HCEC 1CT (cell line): ENCODE measurements at places on chromosomes 11 and 22.

GRCh38 chr11:132888226-132888625 lies 644.1 kb downstream of the OPCML start:
- DNase-seq, result no peak

- DNase-seq, result no peak
Observed at GRCh38 chr22:44981857-44982256, 27.9 kb downstream of the PHF21B start.

DNA sequence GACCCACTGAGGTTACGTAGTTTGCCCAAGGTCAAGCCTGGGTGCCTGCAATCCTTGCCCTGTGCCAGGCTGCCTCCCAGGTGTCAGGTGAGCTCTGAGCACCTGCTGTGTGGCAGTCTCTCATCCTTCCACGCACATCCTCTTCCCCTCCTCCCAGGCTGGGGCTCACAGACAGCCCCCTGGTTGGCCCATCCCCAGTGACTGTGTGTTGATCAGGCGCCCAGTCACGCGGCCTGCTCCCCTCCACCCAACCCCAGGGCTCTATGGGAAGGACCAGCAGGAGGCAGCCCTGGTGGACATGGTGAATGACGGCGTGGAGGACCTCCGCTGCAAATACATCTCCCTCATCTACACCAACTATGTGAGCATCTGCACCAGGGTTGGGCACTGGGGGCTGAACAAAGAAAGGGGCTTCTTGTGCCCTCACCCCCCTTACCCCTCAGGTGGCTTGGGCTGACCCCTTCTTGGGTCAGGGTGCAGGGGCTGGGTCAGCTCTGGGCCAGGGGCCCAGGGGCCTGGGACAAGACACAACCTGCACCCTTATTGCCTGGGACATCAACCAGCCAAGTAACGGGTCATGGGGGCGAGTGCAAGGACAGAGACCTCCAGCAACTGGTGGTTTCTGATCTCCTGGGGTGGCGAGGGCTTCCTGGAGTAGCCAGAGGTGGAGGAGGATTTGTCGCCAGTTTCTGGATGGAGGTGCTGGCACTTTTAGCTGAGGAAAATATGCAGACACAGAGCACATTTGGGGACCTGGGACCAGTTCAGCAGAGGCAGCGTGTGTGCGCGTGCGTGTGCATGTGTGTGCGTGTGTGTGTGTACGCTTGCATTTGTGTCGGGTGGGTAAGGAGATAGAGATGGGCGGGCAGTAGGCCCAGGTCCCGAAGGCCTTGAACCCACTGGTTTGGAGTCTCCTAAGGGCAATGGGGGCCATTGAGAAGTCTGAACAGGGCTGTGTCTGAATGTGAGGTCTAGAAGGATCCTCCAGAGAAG lies 1.6 kb downstream of the GSTP1 start:
- no peak for DNase-seq

GRCh38 chr22:49185312-49185969 lies 642.2 kb downstream of the BRD1 start:
- DNase-seq, result no peak

DNA sequence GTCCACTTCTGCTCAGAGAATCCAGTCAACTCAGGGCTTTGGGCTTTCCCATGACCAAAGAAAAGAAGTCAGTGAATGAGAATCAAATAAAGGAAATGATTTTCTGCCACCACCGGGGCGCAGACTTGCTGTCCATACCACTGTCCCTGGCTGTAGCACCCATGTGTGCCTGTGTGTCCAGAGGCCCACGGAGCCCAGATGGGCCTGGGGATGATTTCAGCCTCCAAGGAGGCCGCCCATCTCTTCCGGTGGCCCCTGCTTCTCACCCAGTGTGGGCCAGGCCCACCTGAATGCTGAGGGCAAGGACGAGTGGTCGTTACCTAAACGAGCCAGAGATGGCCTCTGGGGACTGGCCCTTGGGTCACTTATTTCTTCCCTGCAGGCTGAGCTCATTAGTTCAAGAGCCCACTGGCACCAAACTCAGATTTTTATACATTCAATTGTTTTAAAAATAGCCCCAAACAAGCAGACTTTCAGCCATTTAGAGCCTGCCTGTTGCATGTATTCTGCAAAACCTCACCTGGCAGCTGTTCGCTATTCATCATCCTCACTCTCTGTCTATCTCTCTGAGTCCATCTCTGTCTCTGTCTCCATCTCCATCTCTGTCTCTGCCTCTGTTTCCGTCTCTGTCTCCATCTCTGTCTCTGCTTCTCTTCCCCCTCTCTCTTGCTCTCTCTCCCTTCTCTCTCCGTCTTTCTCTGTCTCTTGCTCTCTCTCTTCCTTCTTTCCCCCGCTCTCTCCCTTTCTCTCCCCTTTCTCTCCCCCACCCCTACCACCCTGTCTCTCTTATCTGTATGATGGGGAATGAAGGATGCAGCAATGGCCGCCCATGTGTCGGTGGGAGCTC lies 24.2 kb downstream of the KRTAP5-5 start:
- DNase-seq, result no peak

- no peak for DNase-seq
Observed at GRCh38 chr22:39130152-39130704, 22.3 kb downstream of the CBX7 start.

DNA sequence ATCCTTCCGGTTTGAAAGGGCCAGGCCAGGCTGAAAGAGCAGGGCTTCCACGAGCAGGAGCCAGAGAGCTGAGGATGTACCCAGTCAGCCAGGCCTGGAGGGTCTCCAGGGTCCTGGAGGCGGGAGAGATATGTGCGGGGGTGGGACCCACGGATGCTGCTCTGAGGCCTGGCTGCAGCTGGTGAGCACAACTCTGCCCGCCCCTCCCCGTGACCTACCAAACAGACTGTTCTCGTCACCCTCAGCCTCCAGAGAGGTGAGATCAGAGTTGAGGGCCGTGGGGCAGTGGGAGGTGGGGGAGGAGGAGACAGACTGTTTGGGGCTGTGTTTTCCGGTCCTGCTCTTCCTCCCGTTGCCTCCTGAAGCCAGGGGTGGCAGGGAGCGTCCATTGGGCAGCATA lies 42.2 kb downstream of the TRIOBP start:
- peak; percentile 51 for DNase-seq

GRCh38 chr22:42317691-42318547 lies 47.5 kb upstream of the TCF20 start:
- DNase-seq, result no peak

DNA sequence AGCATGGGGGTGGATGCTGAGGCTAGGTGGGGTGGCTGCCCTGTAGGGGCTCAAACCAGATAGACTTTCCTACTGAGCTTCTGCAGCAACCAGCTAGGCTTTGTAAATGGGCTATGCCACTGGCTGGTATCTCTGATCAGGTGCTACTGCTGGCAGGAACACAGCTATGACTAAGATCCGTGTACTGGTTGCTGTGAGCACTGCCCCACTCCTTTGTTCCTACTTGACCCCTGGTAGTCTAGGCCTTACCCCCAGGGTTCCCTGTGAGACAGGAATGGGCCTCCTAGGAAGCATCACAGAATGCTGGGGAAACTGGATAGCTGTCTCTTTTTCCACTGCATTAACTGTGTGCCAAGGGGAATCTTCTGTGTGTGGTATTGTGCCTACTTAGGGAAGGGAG lies 58.4 kb upstream of the GAB2 start:
- no peak for DNase-seq

DNA sequence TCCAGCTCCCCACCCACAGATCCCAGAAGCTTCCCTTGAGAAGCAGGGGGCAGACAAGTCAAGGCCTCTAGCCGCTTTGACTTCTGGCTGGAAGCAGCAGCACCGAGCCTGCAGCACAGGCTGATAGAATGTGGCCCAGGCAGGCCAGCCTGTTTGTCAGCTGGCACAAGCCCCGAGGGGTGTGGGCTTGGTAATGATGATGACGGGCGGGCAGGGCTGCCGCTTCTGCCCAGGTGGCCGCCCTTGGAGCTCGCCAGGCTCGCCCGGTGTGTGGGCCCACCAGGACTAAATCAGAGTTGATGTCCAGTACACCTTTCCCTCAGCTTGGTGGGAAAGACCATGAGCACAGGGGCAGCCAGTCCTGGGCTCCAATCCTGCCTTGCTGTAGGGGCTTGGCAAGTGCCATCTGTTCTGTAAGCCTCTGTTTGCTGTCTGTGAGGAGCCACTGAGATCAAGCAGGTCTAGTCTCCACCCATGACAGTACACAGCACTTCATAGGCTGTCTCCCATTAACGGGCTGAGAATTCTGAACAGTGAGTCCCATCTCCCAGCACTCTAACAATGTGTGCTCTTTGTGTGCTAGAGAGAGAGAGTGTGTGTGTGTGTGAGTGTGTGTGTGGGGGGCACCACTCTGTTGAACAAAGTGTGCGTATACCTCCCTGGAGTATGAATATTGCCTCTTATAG lies 26.8 kb downstream of the MICAL2 start:
- DNase-seq, result no peak

- DNase-seq, result no peak
Observed at GRCh38 chr11:72792437-72793021, 1.3 kb downstream of the STARD10 start.

- DNase-seq, result no peak
Observed at GRCh38 chr22:29663180-29663821, 56.5 kb upstream of the CABP7 start.

- DNase-seq, result no peak
Observed at GRCh38 chr22:20867179-20868024, 8.6 kb downstream of the SNAP29 start.

DNA sequence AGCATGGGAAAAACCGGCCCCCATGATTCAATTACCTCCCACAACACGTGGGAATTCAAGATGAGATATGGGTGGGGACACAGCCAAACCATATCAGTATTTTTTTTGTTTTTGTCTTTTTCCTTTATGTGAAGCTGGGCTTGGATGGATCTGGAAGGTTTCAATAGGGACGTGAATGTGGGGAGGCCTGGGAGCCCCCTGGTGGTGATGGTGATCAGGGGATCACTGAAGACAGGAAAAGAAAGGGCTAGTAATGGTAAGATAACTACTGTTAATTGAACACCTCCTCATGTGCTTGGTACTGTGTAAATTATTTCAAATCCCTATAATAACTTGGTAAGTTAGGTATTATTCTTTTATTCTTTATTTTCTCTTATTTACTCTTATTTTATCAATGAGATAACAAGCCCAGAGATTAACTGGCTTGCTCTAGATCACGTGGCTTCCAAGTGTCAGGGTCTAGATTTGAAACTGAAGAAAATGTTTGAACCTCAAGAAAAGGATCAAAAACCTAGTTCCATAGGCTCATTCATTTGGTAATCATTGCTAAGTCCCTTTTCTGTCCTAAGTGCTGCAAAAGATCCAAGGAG lies 364.2 kb downstream of the TENM4 start:
- DNase-seq, result no peak

- DNase-seq, result no peak
Observed at GRCh38 chr11:104146421-104146820, 17.5 kb downstream of the PDGFD start.

GRCh38 chr11:103539166-103539565 lies 429.9 kb downstream of the DYNC2H1 start:
- DNase-seq, result no peak

- DNase-seq, result peak; percentile 43
Observed at GRCh38 chr11:29318134-29318845, 698.5 kb downstream of the KCNA4 start.

DNA sequence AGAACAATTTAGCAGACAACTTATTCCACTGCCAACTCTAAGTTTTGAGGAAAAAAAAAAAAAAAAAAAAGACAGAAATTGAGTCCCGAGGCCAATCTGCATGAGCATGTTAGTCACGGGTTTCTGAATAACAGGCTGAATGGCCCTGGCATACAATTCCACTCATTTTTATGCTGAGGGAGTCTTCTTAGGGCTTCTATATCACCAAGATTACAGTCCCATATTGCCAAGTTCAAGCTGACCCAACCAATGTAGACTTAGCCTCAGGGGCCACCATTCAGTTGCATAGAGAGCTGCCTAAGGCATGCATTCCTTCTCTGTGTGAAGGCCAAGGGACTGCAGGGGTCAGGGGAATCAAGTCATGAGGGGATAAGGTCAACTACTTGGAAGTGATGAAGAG lies 27.5 kb downstream of the KIRREL3 start:
- no peak for DNase-seq

- DNase-seq, result no peak
Observed at GRCh38 chr11:44601471-44602370, 36.3 kb downstream of the CD82 start.

- no peak for DNase-seq
Observed at GRCh38 chr22:39906207-39906606, 5.3 kb downstream of the GRAP2 start.

DNA sequence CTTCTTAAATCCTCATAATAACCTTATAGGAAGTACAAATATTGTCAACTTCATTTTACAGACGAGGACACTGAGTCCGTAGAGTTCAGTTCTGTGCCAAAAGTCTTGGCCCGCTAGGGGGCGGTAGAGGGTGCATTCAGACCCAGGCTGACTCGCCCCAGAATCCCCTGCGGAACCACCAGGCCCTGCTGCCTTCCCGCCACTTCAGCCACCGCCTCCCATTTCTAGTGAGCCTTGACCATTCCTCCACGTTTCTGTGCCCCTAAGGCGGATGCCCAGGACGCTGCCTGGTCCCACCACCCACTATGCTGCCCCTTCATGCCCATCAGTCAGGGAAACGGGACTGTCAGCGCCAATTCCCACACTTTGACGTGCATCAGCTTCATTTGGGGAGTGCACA lies 19.1 kb downstream of the SYT13 start:
- DNase-seq, result no peak

- no peak for DNase-seq
Observed at GRCh38 chr11:83702796-83703195, 416.6 kb upstream of the CCDC90B start.

GRCh38 chr22:19962909-19963806 lies 21.5 kb upstream of the TXNRD2 start:
- DNase-seq, result no peak

- DNase-seq, result no peak
Observed at GRCh38 chr11:122616718-122617117, 38.8 kb upstream of the UBASH3B start.

- no peak for DNase-seq
Observed at GRCh38 chr11:29490938-29491337, 525.9 kb downstream of the KCNA4 start.

DNA sequence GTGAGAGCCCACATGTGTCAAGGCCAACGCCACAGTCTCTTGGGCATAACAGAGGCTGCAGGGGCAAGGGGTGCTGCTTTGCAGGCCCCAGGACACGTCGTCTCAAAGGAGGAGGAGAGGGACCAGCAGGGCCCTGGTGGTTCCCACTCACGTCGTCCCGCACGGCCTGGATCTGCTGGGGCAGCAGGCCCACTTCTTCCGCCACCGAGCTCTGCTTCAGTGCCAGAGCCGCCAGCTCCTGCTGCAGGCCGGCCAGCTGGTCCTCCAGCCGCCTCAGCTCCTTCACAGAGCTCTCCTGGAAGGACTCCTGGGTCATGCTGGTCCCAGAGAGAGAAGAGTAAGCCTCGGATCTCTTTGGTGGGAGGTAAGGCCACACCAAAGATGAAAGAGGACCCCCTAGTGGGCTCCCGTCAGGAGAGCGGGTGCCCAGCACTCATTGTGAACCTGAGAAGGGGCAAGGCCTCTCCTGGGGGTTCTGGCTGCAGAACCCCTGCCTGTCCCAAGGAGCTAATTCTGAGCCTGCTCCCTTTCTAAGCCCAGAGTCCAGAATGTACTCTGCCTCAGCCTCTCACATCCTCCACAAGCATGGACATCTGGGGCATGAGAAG lies 15.6 kb downstream of the SUN2 start:
- DNase-seq, result no peak
